Memory B cell (primary cell): ENCODE measurements at places on chromosomes 16 and 17.
A peak's percentile ranks its signal among the peaks of the same experiment; 100 is the strongest.

GRCh38 chr17:74542727-74543383, 3.1 kb downstream of the CD300C start:
- H3K36me3 ChIP-seq, result no peaks in the 10 kb centered on the region
- no peak overlapping the region for H3K27ac ChIP-seq
- no peak for DNase-seq
- peaks cover 8% of the 10 kb centered on the region for H3K4me1 ChIP-seq
- H3K27me3 ChIP-seq, result peaks cover 7% of the 10 kb centered on the region
- H3K4me3 ChIP-seq, result no peak overlapping the region

DNA sequence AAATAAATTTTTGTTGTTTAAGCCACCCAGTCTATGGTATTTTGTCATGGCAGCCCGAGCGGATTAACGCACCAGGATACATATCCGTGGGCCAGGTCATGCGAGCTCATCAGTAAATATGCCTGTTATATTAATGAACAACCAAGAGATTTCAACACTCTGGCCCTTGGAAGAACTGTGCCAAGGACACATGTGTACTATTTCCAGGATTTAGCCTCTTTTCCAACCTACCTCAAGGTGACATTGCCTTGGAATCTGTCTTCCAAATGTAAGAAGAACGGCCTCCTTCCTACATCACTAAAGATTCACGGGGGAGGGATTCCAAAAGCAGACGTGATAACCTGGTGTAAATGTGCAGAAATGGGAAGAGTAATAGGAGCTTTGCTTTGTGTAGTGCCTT, 72.8 kb upstream of the DYNLRB2 start:
- peaks cover 7% of the 10 kb centered on the region for H3K4me1 ChIP-seq
- no peak overlapping the region for H3K4me3 ChIP-seq
- peaks cover 21% of the 10 kb centered on the region for H3K27me3 ChIP-seq
- H3K27ac ChIP-seq, result no peak overlapping the region
- no peak for DNase-seq
- no peaks in the 10 kb centered on the region for H3K36me3 ChIP-seq

- H3K4me1 ChIP-seq, result peaks cover 25% of the 10 kb centered on the region
- H3K27ac ChIP-seq, result peak overlapping the region; percentile 79
- no peaks in the 10 kb centered on the region for H3K36me3 ChIP-seq
- no peak for DNase-seq
These were observed 45.5 kb upstream of the LRRC37A3 start for GRCh38 chr17:64964796-64965195.

DNA sequence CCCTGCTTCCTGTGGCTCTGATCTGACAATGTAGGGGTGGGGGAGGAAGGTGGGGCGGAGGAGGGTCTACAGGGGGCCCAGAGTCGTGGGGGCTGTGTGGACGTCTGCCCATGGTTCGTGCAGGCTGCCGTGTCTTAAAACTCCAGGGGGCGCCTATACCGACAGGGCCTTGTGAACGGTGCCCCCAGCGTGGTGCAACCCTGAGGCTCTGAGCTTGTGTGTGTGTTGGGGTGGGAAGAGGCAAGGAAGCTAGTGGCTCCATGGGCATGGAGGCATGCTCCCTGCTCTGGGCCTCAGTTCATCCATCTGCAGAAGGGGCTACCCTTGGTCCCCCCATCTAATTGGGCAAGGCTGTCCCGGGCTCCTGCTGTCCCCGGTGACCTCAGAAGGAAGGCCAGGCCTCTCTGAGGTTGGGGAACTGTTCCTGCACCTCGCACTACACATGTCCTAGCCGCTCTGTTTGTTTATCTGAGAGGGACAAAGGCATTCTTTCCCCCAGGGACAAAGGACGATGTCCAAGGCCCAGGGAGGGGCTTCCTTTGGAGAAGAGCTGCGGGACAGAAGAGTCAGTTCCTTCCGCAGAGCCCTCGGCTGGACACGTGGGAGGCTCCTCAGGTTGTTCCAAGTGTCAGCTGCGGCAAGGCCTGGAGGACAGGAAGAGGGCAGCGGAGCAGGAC, 13.5 kb downstream of the CA4 start:
- H3K4me3 ChIP-seq, result no peak overlapping the region
- peaks cover 9% of the 10 kb centered on the region for H3K4me1 ChIP-seq
- peaks cover 23% of the 10 kb centered on the region for H3K27me3 ChIP-seq
- no peak overlapping the region for H3K27ac ChIP-seq
- no peak for DNase-seq

DNA sequence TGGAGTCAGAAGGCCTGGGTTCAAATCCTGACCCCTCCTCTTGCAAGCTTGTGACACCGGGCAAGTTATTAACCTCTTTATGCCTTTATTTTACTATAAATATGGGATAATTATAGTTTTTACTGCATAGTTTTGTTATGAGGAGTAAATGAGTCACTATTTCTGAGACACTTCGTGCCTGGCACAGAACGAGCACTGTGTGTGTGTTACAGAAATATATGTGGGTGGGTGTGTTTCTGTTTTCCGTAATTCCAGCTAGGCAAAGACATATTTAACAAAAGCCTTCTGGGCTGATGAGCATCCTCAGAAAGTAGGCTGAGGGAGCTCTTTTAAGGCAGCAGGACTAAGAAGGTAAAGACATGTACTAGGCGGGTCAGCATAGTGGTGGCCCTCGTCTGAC, 417.9 kb downstream of the MAF start:
- no peaks in the 10 kb centered on the region for H3K36me3 ChIP-seq
- no peak overlapping the region for H3K4me3 ChIP-seq
- no peak overlapping the region for H3K27ac ChIP-seq
- H3K4me1 ChIP-seq, result no peaks in the 10 kb centered on the region
- no peak for DNase-seq
- H3K27me3 ChIP-seq, result peaks cover 9% of the 10 kb centered on the region

GRCh38 chr16:11079652-11080187, 135.4 kb downstream of the CLEC16A start:
- H3K27me3 ChIP-seq, result no peaks in the 10 kb centered on the region
- DNase-seq, result no peak
- H3K4me3 ChIP-seq, result peak overlapping the region; percentile 27
- H3K4me1 ChIP-seq, result peaks cover 45% of the 10 kb centered on the region

DNA sequence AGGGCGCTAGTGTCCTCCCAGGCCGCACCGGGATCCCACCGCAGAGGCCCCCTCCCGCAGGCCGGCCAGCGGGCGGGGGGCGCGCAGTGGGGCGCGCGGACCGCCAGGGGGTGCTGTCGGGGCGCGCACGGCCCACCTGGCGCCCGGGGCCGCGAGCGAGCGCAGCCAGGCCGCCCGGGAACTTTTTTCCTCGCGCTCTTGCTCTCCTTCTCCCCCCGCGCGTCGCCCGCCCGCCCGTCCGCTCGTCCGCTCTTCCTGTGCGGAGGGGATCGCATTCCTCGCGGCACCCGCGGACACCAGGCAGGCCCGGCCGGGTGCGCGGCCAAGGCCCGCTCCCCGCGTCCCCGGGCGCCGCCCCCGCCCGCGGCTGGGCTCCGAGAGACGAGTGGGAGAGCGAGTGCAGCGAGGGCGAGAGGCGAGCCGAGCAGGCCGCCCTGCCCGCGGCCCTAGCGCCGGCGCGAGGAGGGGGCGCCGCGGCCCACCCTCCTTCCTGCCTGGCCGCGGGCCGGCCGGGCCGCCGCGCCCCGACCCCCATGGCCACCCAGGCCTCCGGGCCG, at the start of gene RAI1:
Gene RAI1 (plus strand): TSS at position 272 of the 557 bp plus-strand sequence. CDS start 111,491 bp downstream, outside the sequence.
- H3K27me3 ChIP-seq, result peaks cover 5% of the 10 kb centered on the region
- peak within 1 kb of the TSS; percentile 93 for H3K27ac ChIP-seq
- DNase-seq, result peak; percentile 78
- H3K4me1 ChIP-seq, result peaks cover 24% of the 10 kb centered on the region
- H3K36me3 ChIP-seq, result no peaks in the 10 kb centered on the region
- peak within 1 kb of the TSS; percentile 88 for H3K4me3 ChIP-seq

- no peak for DNase-seq
- H3K36me3 ChIP-seq, result no peaks in the 10 kb centered on the region
- H3K27ac ChIP-seq, result no peak overlapping the region
- peaks cover 12% of the 10 kb centered on the region for H3K27me3 ChIP-seq
These were observed 15.8 kb upstream of the CCL5 start for GRCh38 chr17:35895636-35896587.

- H3K27ac ChIP-seq, result no peak overlapping the region
- no peaks in the 10 kb centered on the region for H3K27me3 ChIP-seq
- no peak for DNase-seq
- H3K36me3 ChIP-seq, result no peaks in the 10 kb centered on the region
These were observed 61.1 kb upstream of the MTMR4 start for GRCh38 chr17:58575511-58575910.

- H3K27me3 ChIP-seq, result no peaks in the 10 kb centered on the region
- H3K27ac ChIP-seq, result peak overlapping the region; percentile 98
- peaks cover 28% of the 10 kb centered on the region for H3K4me1 ChIP-seq
- H3K4me3 ChIP-seq, result peak overlapping the region; percentile 95
These were observed 17.0 kb downstream of the PRCD start for GRCh38 chr17:76556765-76557367.

DNA sequence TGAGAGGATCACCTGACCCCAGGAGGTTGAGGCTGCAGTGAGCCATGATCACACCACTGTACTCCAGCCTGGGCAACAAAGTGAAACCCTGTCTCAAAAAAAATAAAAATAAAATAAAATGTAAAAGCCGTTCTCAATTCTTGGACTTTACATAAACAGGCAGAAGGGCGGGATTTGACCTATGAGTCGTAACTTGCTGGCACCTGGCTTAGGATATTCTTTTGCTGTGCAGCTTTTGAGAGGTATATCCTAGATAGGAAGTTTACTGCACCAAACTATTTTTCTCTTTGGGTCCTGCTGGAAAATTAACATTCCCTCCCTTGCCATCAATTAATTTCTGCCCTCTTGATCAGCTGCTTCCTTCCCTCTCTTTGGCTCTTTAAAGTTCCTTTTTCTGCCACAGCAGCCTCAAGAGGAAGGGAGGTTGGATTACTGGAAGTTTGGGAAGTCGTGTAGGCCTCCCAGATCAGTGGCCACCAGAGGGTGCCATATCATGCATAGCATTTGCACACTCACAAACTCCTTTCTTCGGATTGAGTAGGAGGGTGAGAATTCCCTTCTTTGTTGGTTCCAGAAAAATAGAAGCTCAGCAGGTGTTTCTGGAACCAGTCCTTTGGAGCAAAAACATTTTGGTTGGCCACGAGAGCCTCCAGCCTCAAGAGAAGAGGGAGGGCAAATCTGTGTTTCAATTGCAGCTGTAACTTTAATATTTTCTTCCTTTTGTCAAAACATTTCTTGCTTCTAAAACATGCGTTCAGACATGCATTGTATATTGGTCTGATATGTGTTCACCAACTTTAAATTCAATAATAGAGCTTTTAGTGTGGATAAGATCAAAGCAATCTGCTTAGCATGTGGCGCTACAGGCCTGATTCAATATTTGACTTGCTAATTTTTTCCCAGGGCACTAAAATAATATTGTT, 147.3 kb downstream of the CCDC182 start:
- peak overlapping the region; percentile 74 for H3K27ac ChIP-seq
- DNase-seq, result no peak
- peaks cover 26% of the 10 kb centered on the region for H3K4me1 ChIP-seq
- H3K4me3 ChIP-seq, result no peak overlapping the region
- H3K27me3 ChIP-seq, result no peaks in the 10 kb centered on the region

- no peaks in the 10 kb centered on the region for H3K36me3 ChIP-seq
- H3K4me1 ChIP-seq, result peaks cover 15% of the 10 kb centered on the region
- H3K27me3 ChIP-seq, result no peaks in the 10 kb centered on the region
- DNase-seq, result no peak
- H3K27ac ChIP-seq, result no peak overlapping the region
These were observed 10.5 kb downstream of the PPM1D start for GRCh38 chr17:60610473-60610872.

DNA sequence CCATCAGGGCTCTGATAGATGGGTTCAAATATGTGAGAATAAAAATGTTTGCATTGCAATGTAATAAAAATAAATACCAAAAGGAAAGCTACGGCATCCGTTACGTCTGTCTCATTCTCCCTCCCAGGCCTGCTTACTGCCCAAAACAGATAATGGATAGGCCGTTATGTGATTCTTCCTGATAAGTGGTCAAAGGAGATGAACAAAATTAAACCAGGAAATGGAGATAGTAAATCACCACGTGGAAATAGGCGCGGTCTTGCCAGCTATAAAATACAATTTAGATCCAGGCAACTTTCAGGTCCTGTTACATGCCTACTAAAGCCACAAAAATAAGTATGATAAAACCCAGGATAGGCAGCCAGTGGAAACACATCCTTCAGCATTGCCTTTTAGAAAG, 49.5 kb upstream of the CCL1 start:
- H3K4me1 ChIP-seq, result no peaks in the 10 kb centered on the region
- no peak overlapping the region for H3K4me3 ChIP-seq
- no peak for DNase-seq
- no peak overlapping the region for H3K27ac ChIP-seq
- no peaks in the 10 kb centered on the region for H3K36me3 ChIP-seq

DNA sequence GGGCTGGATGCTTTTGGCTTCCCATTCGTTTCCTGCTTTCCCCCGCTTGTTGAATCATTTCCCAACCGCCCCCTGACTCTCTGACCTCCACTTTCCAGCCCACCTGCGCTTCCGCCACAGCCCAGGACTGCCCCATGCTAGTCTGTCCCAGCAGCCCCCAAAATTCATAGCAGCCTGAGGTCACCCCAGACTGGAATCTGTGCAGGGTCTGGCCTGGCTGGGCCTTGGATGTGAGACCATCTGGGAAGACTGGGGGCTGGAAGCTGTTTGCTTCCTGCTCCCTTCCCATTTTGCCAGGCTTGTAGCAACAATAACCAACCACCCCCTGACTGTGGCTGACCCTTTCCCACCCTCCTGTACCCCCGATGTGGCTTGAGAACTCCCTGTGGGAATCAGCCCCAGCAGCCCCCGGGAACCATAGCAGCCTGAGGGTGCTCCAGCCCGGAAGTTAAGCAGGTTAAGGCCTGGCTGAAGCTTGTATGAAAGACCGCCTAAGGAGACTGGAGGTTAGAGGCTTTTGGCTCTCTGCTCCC, 2290.8 kb downstream of the TP53TG3F start:
- H3K4me1 ChIP-seq, result no peaks in the 10 kb centered on the region
- H3K27me3 ChIP-seq, result no peaks in the 10 kb centered on the region
- H3K27ac ChIP-seq, result no peak overlapping the region
- no peak overlapping the region for H3K4me3 ChIP-seq

DNA sequence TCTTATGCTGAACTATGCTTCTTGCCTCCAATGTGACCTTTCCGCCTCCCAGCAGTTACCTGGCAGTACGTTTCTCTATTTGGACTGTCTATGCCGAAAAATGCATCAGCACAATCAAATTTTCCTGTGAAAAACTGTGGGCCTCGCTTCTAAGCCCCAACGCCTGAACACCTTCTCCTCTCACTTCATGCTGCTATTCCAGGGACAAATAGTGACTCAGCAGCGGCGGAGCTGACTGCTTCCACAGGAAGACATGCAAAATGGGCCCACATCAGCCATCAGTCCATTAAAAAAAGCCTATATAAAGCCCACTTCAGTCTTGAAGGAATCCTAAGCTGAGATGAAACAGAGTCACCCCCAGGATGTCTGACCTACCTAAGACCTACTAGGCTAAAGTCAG, 10.5 kb upstream of the PIP4K2B start:
- no peak for DNase-seq
- H3K36me3 ChIP-seq, result peaks cover 29% of the 10 kb centered on the region
- no peak overlapping the region for H3K27ac ChIP-seq
- H3K27me3 ChIP-seq, result no peaks in the 10 kb centered on the region
- no peak overlapping the region for H3K4me3 ChIP-seq

DNA sequence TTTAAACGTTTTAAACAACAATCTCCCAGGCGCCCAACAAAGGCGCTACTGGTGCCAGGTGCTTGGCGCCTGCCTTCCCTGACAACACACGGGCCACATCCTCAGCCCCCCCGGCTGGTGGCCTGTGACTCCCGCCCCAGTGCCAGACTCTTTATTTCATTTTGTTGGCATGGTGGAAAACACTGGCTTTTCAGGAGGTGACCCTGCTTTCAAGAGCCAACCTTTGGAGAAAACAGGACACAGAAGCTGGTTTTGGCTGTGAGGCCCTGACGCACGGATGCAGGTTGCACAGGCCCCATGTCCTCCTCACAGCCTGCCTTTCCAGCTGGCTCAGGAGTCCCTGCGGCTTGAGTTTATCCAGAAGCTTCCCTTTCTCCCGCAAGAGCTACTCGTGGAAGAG, 100.0 kb downstream of the METRNL start:
- no peak for DNase-seq
- peaks cover 7% of the 10 kb centered on the region for H3K27me3 ChIP-seq
- peaks cover 14% of the 10 kb centered on the region for H3K4me1 ChIP-seq
- H3K27ac ChIP-seq, result no peak overlapping the region
